Uterus (tissue), 4 donors: ENCODE measurements at places on chromosomes 11 and 22. TPM values are rescaled to one million over a fixed set of nuclear protein-coding genes. Genes with fewer than 3 reads are reported as not detected.

The TESMIN gene
- total RNA-seq = not detected

The DEPDC7 gene
- 1.3 TPM for total RNA-seq

The POTEH gene
- total RNA-seq = not detected

The NUP160 gene
- total RNA-seq = 22.6 TPM

The ZNRF3 gene
- total RNA-seq = 23.2 TPM

DNA sequence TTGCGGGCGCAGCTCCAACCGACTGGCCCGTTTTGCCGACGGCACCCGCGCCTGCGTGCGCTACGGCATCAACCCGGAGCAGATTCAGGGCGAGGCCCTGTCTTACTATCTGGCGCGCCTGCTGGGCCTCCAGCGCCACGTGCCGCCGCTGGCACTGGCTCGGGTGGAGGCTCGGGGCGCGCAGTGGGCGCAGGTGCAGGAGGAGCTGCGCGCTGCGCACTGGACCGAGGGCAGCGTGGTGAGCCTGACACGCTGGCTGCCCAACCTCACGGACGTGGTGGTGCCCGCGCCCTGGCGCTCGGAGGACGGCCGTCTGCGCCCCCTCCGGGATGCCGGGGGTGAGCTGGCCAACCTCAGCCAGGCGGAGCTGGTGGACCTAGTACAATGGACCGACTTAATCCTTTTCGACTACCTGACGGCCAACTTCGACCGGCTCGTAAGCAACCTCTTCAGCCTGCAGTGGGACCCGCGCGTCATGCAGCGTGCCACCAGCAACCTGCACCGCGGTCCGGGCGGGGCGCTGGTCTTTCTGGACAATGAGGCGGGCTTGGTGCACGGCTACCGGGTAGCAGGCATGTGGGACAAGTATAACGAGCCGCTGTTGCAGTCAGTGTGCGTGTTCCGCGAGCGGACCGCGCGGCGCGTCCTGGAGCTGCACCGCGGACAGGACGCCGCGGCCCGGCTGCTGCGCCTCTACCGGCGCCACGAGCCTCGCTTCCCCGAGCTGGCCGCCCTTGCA, 1.0 kb downstream of the FJX1 start:
- DNase-seq = peak; percentile 24
